ENCODE measurements at places on chromosomes 6 and 20. TPM values are rescaled to one million over a fixed set of nuclear protein-coding genes. Genes with fewer than 3 reads are reported as not detected.

Gene SYCP2L
- 11.0 TPM for total RNA-seq

Gene TEAD3
- 26.5 TPM for total RNA-seq

Gene GID8
- 106 TPM for total RNA-seq

Gene BMP7
- 16.6 TPM for total RNA-seq

Gene MGME1
- 43.1 TPM for total RNA-seq

Gene SLC16A10
- total RNA-seq = 37.6 TPM

Gene PPP1R3G
- 0.24 TPM for total RNA-seq

Gene PXDC1
- 1.8 TPM for total RNA-seq

Gene SOX18
- total RNA-seq = 0.21 TPM

Gene TRDN
- 23.1 TPM for total RNA-seq

DNA sequence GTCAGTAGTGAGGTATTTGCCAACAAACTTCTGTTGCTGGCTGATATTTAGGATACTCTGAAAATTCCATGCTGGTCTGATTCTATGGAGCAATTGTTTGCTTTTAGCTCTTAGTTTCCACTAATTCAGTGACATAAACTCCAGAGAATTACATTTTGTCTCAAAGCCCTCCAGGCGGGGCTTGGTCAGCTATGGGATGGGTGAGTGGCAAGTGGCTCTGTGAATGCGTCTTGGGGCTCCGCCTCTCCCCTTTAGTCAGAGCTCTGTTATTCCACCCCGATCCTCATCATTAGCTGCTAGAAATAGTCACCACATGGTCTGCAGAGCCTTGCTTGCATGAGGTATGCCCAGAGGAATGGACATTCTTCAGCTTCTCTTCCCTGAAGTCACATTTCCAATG lies 540.6 kb downstream of the QKI start:
- DNase-seq = no peak
- H3K27ac ChIP-seq = no peak overlapping the region
- no peak overlapping the region for H3K4me3 ChIP-seq
- H3K4me1 ChIP-seq = peaks cover 18% of the 10 kb centered on the region

- H3K27ac ChIP-seq = no peak overlapping the region
- no peak overlapping the region for H3K4me3 ChIP-seq
- no peaks in the 10 kb centered on the region for H3K36me3 ChIP-seq
- no peaks in the 10 kb centered on the region for H3K27me3 ChIP-seq
Measured at GRCh38 chr6:100176311-100176950, 182.4 kb upstream of the MCHR2 start.

DNA sequence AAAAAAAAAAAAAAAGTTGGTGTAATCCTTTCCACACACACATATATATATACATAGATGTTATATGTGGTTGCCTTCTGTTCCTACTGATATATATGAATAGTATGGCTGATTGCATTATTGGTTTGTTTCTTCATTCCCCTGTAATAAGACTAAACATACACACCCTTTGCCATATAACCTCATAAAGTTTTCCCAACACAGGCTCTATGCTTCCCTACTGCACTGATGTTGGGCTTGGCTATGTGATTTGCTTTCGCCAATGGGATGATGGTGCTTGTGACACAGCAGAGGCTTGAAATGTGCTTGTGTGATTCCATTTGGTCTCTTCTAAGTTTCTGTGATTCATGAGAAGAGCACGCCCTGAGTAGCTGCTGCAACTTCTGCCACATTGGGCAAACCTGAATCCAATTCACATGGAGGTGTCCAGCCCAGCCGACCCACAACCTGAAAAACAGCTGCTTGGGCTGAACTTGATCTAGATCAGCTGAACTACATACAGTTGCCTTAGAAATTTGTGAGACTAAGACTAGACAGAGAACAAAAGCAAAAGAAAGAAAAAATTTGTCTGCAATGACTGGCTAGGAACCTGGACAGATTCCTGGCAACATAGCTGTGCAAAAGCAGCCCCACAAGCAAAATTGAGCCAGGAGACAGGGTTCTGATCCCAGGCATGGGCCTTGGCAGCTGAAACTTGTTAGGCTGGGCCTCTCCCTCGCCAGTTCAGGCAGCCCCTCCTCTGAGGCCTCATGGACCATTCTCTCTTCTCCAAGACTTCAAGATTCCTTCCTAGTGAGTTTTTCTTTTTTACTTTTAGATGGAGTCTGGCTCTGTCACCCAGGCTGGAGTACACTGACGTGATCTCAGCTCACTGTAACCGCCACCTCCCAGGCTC lies 13.4 kb upstream of the TBC1D20 start:
- no peaks in the 10 kb centered on the region for H3K27me3 ChIP-seq
- DNase-seq = no peak
- H3K36me3 ChIP-seq = peaks cover 10% of the 10 kb centered on the region
- 0 out of 2 replicates have a peak overlapping the region, but pooled peaks have one; percentile 32 for H3K27ac ChIP-seq
- no peak overlapping the region for H3K4me3 ChIP-seq

- no peak overlapping the region for H3K4me3 ChIP-seq
- H3K27ac ChIP-seq = no peak overlapping the region
- H3K36me3 ChIP-seq = peaks cover 4% of the 10 kb centered on the region
- H3K27me3 ChIP-seq = no peaks in the 10 kb centered on the region
Measured at GRCh38 chr20:43364001-43364400, 93.7 kb upstream of the SRSF6 start.

DNA sequence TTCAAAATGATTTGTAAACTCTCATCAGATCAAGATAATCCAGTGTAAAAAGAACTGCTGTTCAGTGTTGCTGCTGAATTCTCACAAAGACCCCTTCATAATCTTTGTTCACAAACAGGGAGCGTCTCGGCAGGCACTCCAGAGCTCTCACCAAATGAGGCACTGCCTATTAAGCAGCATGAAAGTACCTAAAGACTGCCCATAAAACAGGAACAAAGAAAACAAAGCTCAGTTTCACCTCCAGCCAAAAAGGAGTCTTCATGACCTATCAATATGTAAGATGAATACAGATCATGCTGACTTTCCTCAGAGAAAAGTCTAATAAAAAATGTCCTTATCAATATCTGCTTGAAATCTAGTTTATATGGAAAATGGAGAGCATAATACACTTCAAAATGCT lies 41.8 kb downstream of the GPR63 start:
- H3K27me3 ChIP-seq = no peaks in the 10 kb centered on the region
- DNase-seq = no peak
- peaks cover 5% of the 10 kb centered on the region for H3K36me3 ChIP-seq
- no peak overlapping the region for H3K27ac ChIP-seq
- no peak overlapping the region for H3K4me3 ChIP-seq
- no peaks in the 10 kb centered on the region for H3K4me1 ChIP-seq

DNA sequence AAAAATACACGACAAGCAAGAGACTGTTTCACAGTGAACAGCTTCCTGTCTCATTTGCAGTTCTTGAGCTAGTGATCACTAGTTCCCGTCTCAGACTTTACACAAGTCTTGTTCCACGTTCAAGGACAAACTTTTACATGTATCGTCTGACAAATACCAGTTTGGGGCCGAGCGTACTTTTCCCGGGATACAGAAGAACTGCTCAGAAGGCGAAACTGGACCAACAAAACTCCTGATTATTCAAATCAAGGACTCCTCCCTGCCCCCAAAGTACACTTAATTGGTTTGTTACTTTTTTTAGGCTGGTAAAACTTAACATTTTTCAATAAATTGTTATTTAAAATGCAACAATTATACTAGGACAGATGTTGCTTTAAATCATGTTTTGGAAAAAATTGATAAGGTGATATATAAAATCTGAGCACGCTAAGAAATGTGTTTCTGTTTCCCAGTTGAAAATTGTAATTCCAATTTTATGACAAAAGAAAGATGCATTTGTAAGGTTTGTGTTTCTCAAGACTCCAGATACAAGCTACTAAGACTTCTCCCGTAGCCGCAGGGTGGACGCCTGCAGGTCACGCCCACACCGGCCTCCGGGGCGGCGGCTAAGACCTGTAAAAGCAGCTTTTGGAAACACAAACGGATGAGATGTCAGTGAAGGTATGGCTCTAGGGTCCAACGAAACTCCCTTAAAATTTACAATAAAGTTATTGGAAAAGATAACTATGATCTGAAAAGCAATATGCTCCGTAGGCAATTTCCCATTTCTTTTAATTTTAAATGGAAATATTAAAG lies 16.8 kb upstream of the TCFL5 start:
- H3K27ac ChIP-seq = no peak overlapping the region
- peak; percentile 74 for DNase-seq
- peak overlapping the region; percentile 59 for H3K4me3 ChIP-seq
- peaks cover 21% of the 10 kb centered on the region for H3K4me1 ChIP-seq

DNA sequence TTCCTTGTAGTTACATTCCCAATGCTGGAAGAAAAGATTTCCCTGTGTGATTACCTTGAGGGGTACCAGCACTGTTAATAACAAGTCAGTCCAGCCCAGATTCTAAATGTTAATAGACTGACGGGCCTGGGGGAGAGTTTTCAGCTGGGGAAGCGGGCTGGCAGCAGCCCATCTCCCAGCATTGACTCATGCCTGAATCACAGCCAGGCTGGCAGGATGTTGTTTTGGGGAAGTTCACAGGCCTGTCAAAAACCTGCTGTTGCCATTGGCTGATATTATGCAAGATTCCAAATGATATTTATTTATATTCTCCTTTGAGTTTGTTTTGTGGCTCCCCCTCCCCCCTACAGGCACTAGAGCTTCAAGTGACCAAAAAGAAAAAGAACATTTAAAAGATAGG lies 213.9 kb upstream of the CNR1 start:
- H3K4me1 ChIP-seq = peaks cover 22% of the 10 kb centered on the region
- H3K4me3 ChIP-seq = no peak overlapping the region
- H3K27me3 ChIP-seq = no peaks in the 10 kb centered on the region
- no peaks in the 10 kb centered on the region for H3K36me3 ChIP-seq
- H3K27ac ChIP-seq = no peak overlapping the region

- no peak overlapping the region for H3K4me3 ChIP-seq
- H3K27me3 ChIP-seq = no peaks in the 10 kb centered on the region
- no peak overlapping the region for H3K27ac ChIP-seq
- H3K36me3 ChIP-seq = no peaks in the 10 kb centered on the region
- DNase-seq = no peak
Measured at GRCh38 chr6:118864341-118865099, 29.4 kb upstream of the ASF1A start.

- H3K27me3 ChIP-seq = no peaks in the 10 kb centered on the region
- H3K36me3 ChIP-seq = no peaks in the 10 kb centered on the region
- H3K4me1 ChIP-seq = no peaks in the 10 kb centered on the region
Measured at GRCh38 chr6:20608356-20608755, 74.1 kb downstream of the CDKAL1 start.

DNA sequence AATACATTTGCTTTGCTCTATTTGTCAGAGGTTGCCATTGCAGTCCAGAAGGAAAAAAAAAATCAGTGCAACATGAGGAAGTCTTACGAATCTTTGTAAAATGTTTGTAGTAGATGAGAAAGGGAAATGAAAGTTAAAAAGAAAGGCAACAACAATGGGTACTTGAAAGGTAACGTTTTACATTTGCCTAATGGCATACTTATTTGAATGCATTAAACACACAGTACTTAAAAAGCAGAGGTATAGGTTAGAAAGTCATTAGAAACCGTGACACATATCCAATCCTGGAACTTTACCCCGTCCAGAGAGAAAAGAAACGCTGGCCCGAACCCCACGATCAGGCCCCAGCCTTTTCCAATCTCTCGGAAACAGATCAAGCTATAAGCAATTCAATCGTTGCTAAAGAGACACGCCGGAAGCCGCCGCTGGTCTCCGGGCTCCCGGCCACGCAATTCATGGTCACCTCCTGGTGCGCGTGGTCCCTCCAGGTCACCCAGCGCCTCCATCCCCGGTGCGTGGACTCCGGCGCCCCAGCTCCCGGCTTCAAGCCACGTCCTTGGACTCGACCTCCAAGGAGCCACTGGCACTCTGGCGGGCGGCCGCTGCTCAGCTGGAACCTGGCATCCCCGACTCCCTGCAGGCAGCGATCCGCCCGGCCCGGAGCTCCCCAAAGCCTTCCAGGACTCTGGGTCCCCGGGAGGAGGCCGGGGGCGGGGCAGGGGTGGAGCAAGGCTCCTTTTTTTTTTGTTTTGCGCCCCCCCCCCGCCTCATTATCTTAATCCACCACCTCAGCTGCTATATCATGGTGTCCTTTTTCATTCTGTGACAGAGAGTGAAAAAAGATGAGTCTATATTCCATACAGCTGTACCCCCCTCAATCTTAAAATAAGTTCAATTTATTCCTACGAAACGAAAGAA lies at the start of gene SLC18B1:
Gene SLC18B1 (minus strand): TSS at position 687 of the 918 bp plus-strand sequence. CDS start 181 bp downstream, at position 506.
- peaks cover 5% of the 10 kb centered on the region for H3K4me1 ChIP-seq
- H3K27ac ChIP-seq = no peak within 1 kb of the TSS
- H3K27me3 ChIP-seq = no peaks in the 10 kb centered on the region
- H3K36me3 ChIP-seq = 0 out of 2 replicates have a peak, but pooled peaks cover 9% of the 10 kb centered on the region

DNA sequence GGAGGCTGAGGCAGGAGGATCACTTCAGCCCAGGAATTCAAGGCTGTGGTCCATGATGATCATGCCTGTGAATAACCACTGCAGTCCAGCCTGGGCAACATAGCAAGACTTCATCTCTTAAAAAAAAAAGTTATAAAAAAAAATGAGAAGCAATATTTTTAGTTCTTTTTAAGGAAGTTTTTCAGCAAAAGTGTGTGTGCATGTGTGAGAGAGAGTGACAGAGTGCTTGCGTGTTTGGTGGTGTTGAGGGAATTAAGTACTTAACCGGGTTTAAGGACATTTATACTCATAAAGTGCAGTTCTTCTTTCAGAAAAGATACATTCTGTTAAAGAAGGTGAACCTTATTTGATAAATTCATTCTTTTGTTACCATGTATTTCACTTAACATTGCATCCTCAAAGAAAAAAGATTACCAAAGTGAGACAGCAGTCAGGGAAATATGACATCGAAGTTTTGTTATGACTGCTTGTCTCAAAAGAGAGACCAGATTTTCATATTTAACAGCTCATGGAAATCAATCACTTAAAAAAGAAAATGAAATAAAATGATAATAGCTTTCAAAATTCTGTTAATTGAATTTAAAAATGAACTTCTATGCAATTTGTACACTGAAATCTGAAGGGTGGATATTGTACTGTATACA lies 254.7 kb downstream of the ARHGAP18 start:
- H3K4me1 ChIP-seq = peaks cover 8% of the 10 kb centered on the region
- H3K27me3 ChIP-seq = no peaks in the 10 kb centered on the region
- no peak for DNase-seq
- no peak overlapping the region for H3K27ac ChIP-seq

- DNase-seq = no peak
Measured at GRCh38 chr6:118617417-118617816, 34.0 kb downstream of the CEP85L start.

DNA sequence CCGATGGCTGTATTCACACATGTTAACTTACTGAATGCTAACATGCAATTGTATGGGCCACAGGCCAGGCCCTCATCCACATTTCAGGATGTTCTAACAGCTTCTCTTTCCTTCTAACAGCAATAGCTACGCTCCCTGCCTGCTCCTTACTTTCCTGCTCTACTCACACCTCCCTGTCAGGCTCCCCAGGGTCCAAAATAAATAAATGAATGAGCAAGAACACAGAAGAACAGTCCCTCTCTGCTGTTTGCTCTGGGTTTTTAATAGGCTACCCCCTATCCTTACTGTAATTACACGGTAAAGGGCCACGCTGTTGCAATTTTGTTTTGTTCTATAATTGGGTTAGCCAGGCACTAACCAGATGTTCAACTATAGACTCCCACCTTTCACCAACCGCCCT lies 135.6 kb downstream of the GMDS start:
- no peaks in the 10 kb centered on the region for H3K36me3 ChIP-seq
- no peak overlapping the region for H3K4me3 ChIP-seq
- H3K27me3 ChIP-seq = no peaks in the 10 kb centered on the region

GRCh38 chr6:108651340-108652227 lies 90.9 kb downstream of the FOXO3 start:
- H3K4me1 ChIP-seq = peaks cover 35% of the 10 kb centered on the region
- no peak overlapping the region for H3K27ac ChIP-seq
- H3K27me3 ChIP-seq = no peaks in the 10 kb centered on the region
- no peaks in the 10 kb centered on the region for H3K36me3 ChIP-seq
- H3K4me3 ChIP-seq = no peak overlapping the region

- peaks cover 40% of the 10 kb centered on the region for H3K27me3 ChIP-seq
- no peak overlapping the region for H3K4me3 ChIP-seq
- H3K27ac ChIP-seq = no peak overlapping the region
- 0 out of 2 replicates have a peak, but pooled peaks cover 2% of the 10 kb centered on the region for H3K4me1 ChIP-seq
- H3K36me3 ChIP-seq = no peaks in the 10 kb centered on the region
Measured at GRCh38 chr20:45289942-45290676, 16.5 kb upstream of the RBPJL start.
